Stimulated activated CD8-positive, alpha-beta memory T cell treated with anti-CD3 and anti-CD28 coated beads, Interleukin-15, amount 100 ng/mL, for 24 hours (primary cell): ENCODE measurements at places on chromosomes 2 and 18.

- DNase-seq, result no peak
Measured at GRCh38 chr2:67755156-67755882, 307.5 kb downstream of the C1D start.

GRCh38 chr2:34729845-34730244, 1130.7 kb upstream of the FAM98A start:
- no peak for DNase-seq

DNA sequence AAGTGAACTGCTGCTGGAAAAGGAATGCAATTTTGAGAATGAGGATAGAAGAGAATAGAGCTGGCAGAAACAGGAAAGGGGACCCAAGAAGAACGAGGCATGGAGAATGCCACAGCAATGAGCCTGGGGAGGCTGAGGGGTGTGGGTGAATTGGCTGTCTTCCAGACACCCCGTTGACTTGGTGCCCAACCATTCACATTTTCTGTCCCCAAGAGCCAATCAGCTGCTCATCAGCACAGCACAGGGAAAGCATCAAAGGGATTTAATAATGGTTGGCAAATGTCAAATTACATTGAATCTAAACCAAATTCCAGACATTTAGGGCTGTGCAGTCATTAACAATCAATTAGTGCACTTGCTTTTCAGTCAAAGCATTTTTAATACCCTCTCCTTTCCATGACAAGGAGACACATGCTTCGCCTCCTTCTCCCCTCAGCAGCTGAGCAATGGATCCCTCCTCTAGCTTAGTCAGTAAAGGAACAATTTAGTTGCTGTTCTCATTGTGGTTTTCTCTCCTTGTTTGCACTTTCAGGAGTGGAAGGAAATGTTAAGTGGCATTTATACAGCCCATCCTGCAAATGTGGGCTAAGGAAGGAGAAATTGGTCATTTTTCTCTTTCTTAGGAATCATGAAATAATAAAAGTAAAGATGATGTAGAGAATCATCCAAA, 98.8 kb downstream of the KLF7 start:
- no peak for DNase-seq

DNA sequence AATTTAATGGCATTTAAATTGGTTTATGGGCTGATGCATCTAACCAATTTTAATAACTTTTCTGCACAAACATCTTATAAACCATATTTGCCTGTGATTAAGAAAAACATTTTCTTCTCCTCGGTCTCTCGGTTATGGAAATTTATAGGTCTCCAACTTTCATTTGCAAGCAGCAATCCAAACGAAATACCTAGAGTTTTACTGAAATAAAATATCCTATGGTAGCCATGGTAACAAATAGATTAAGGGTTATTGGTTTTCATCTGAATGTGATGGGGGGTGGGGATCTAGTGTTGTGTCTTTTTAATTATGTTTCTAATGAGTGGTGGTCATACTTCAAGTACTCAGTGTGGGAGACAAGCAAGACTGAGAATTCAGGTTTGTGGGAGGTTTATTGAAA, 2.9 kb downstream of the KLHL29 start:
- no peak for DNase-seq

DNA sequence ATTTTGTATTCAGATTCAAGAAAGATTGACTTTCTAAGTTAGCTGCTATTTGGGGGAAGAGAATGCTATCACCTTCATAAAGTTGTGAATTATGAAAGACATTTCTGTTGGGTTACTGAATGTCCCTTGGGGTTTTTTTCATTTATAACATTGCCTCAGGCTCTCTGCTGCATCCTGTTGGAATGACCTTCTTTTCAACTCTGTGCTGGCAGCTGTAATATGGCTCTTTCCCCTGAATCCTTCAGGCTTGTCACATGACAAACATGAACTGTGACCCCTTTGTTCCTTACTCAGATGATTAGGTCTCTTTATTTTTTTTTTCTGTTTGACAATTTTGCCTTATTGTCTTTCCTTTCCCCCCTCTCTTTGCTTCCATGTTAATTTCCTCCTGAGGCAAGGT, 159.8 kb downstream of the TAF4B start:
- DNase-seq, result no peak

- no peak for DNase-seq
Measured at GRCh38 chr2:152307863-152308262, 27.1 kb upstream of the FMNL2 start.

DNA sequence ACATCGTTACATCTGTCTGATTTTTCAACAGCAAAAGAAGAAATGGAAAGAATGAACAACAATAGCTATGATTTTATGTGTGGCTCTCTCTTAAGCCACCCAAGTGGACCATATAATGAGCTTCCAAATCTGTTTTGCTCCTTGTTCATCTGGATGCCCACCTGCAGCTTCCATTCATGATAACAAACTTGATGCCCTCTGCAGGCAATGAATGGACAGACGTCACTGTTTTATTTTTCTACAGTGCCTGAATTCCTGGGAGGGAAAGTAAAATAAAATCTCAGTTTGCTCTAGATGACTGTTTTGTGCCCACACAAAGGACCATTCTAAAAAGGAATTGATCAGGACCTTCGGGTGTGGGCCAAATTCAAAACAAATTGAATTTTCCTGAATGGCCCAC, 5.0 kb downstream of the MREG start:
- no peak for DNase-seq

- no peak for DNase-seq
Measured at GRCh38 chr2:212052412-212053159, 486.0 kb downstream of the ERBB4 start.
